Stimulated activated naive CD8-positive, alpha-beta T cell treated with anti-CD3 and anti-CD28 coated beads, Interleukin-15, Interleukin-2, amounts not matched to agents 100 U/mL and 50 U/mL, for 24 hours (primary cell): ENCODE measurements at places on chromosomes 12 and 14.

- DNase-seq = no peak
Measured at GRCh38 chr14:63275611-63276010, 43.1 kb downstream of the GPHB5 start.

GRCh38 chr14:68577802-68578541 lies 214.9 kb downstream of the ZFP36L1 start:
- no peak for DNase-seq

GRCh38 chr12:15584366-15585041 lies 204.7 kb downstream of the EPS8 start:
- DNase-seq = peak; percentile 21

- no peak for DNase-seq
Measured at GRCh38 chr14:97641827-97642226, 844.6 kb downstream of the VRK1 start.

GRCh38 chr12:53738406-53739213 lies 11.4 kb upstream of the CALCOCO1 start:
- DNase-seq = peak; percentile 48

DNA sequence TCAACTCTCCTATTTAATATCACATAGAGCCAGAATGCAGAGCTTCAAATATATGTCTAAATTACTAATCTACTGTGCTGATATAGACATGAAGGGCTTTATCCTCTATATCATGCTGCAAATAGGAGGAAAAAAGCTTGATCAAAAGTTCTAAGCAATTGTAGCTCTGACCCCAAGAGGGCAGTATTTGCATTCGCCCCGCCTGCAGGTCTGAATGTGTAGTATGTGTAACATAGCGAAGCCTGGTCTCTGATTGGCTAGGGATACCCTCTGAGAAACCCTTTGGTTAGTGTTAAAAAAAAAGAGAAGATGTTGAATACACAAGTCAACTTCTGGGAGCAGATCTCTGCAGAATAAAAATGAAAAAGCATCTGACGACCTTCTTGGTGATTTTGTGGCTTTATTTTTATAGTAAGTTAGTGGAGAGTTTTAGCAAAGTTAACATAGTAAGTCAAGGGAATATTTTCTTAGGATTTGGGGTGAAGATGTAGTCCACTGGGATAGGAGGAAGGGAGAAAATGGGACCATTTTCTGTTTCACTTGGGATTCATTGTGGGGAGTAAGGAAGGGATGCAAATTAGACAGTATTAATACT lies 151.6 kb upstream of the OR4E1 start:
- DNase-seq = peak; percentile 37

GRCh38 chr14:26286913-26287205 lies 311.0 kb downstream of the NOVA1 start:
- DNase-seq = no peak

GRCh38 chr12:15662303-15662980 lies 126.7 kb downstream of the EPS8 start:
- no peak for DNase-seq

DNA sequence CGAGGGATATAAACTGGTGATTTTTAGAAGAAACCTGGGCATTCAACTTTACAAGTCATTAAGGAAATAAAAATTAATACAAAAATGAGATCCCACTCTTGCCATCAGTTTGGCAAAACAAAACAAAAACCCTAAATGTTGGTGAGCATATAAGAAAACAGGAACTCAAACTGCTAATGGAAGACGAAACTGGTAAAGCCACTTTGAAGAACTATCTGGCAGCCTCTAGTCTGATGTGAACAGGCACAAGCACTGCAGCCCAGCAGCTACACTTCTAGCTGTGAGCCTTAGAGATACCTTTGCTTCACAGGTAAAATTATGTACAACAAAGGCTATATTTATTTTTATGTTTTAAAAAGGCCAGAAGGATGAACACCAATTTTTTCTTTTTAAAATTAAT lies 459.6 kb downstream of the ZFP36L1 start:
- DNase-seq = no peak

- no peak for DNase-seq
Measured at GRCh38 chr12:126726481-126727217, 1540.3 kb upstream of the TMEM132C start.

DNA sequence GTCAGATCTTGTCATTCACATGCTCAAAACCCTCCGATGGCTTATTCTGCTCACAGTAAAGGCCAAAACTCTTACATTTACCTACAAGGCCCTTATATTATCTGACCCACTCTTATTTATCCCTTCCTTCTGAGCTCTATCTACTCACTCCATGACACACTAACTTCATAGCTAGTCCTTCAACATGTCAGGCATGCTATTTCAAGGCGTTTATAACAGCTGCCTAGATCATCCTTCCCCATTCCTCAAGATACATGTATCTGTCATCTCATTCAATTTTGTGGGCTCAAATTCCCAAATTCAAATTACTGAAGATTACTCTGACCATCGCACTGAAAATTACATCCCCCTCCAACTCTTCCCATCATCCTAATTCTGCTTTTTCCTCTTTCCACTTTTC lies 6.9 kb downstream of the MIS18BP1 start:
- DNase-seq = no peak

GRCh38 chr12:63981343-63981742 lies 136.8 kb downstream of the SRGAP1 start:
- no peak for DNase-seq

- DNase-seq = no peak
Measured at GRCh38 chr14:79631276-79631675, 580.0 kb downstream of the DIO2 start.

DNA sequence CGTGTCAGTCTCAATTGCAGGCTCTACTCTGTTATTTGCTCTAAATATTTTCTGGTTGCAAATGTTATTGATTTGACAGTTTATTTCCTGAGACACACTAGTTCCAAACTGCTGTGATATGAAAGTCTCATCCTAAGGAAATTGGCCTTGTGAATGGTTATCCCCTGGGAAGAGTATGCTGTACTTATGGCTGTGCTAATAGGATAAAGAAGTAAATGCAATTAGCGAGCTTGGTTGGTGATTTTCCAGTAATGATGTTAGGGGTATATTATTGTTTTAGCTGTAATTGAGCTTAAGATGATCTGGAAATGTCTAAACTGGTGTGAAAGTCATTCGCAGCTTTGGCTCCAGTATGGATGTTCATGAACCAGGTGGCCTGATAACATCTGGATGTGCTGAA lies 197.9 kb downstream of the SUDS3 start:
- no peak for DNase-seq

- DNase-seq = peak; percentile 87
Measured at GRCh38 chr12:49043856-49044258, 16.7 kb downstream of the KMT2D start.

GRCh38 chr12:26133521-26133920 lies 8.7 kb upstream of the BHLHE41 start:
- no peak for DNase-seq
